ENCODE measurements at places on chromosomes 12 and 14.

DNA sequence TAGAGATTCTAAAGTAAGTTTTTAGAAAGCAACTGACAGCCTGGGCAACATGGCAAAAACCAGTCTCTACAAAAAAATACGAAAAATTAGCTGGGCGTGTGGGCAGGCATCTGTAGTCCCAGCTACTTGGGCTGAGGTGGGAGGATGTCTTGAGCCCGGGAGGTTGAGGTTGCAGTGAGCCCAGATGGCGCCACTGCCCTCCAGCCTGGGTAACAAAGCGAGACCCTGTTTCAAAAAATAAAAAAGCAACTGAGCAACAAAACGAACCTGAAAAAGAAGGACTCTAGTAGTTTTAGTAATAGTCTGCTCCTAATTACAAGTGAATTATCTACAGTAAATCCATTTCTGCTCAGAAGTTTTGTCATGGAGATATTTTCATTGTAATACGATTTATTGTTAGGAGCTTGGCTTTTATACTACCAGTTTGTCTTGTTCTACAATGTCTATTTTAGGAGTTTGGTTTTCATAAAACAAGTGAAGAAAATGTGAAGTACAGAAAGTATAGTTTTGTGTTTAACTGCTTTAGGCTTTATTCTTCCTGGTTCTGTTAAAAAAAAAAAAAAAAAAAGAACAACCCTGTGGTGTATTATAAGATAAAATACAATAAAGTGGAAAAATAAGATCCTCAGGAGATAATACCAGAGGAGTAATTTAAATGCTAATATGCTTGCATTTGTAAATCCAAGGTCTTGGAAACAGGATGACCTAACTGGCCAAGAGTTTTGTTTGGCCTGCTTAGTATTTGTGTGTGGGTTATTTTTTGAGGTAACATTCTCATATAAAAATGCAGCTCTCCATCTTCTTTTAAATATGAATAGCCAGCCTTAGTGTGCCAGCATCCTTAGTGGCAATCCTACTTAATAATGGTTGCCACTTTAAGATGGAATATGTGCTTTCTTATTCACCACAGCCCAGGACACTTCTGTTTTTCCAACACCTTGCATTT lies 2.8 kb downstream of the TMX1 start:
- DNase-seq: no peak

GRCh38 chr12:96237465-96238077 lies 43.4 kb downstream of the ELK3 start:
- peak; percentile 36 for DNase-seq

- no peak for DNase-seq
Observed at GRCh38 chr12:93612776-93613175, 40.3 kb downstream of the SOCS2 start.

- no peak for DNase-seq
Observed at GRCh38 chr12:52455821-52456220, 3.9 kb upstream of the KRT6B start.

GRCh38 chr14:54690887-54691286 lies 124.0 kb downstream of the SAMD4A start:
- no peak for DNase-seq

DNA sequence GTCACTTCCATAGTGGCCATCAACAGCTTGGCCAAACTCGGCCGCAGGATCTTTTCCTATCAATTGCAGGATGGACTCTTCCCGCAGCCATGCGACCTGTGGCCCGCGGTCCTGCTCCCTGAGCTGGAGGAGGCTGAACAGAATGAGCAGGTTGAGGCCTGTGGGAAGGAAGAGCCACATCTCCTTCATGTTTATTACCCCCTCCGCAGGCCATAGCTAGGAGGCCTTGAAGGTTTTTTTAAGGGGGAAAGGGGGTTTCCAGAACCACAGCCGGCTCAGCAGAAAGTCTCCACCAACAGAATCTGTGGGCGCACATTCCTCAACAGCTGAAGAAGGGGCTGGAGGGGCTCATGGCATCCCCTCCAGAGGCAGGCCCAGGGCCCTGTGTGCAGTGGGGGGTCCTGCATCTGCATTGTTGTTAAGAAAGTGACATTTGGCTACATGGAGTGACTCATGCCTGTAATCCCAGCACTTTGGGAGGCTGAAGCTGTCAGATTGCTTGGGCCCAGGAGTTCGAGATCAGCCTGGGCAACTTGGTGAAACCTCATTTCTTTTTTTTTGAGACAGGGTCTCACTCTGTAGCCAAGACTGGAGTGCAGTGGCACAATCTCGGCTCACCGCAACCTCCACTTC lies 25.2 kb upstream of the PPP1R13B start:
- no peak for DNase-seq

DNA sequence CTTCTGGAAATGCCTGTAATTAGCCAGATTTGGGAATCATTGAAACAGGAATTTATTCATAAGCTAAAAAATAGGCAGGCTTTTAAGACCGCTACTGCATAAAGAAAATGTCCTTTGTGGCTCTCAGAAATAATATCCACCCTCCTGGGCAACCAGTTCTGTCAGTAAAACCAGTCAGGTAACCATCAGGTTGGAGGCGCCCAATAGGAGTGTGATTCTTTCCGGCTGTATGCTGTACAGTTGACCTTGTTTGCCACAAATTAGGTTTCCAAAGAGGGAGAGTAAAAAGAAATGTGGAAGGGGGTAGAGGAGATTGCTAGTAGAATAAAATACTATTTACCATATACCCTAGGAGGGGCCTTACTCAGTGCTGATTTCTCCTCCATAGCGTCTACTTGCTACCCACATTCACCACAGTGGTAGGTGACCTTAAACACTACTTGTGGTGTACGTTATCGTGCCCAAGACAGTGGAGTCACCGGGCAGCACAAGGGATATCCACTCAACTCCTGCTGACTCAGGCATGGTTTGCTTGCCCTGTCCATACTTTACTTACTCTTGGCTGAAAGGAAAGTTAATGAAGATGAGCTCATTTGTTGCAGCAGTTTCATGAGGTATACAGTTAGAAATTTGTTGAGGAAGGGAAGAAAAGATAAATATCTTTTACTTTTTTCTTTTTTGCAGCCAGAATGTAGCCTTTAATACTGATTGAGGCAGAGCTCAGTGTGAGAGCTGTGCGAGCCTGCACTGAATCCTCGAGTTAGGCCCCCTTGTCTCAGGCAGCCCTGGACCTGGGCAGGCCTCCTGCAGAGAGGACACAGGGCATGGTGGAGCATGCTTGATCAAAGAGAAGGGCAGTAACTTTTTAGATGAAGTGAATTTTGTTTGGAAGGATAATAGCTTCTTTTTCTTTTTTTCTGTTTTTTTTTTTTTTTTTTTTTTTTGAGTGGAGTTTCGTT lies 76.7 kb downstream of the DIP2B start:
- DNase-seq: no peak

- no peak for DNase-seq
Observed at GRCh38 chr12:117096501-117097042, 2.6 kb downstream of the TESC start.

DNA sequence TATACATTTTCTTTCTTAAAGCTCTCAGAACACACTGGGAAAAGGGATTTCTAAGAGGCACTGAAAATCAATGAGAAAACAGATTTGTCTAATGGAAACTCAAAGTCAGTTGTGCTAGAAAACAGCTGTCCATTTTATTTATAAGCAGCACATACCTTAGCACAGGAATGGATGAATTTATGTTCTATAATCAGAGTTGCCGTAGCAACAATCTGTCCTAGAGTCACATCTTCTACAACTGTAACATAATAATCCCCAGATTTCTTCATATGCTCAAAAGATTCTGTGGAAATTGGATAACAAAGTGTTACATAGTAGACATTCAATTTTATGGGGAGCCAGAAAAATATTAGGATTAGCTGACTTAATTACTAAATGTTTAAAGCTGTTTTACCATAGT lies 9.8 kb downstream of the GNPNAT1 start:
- DNase-seq: no peak

DNA sequence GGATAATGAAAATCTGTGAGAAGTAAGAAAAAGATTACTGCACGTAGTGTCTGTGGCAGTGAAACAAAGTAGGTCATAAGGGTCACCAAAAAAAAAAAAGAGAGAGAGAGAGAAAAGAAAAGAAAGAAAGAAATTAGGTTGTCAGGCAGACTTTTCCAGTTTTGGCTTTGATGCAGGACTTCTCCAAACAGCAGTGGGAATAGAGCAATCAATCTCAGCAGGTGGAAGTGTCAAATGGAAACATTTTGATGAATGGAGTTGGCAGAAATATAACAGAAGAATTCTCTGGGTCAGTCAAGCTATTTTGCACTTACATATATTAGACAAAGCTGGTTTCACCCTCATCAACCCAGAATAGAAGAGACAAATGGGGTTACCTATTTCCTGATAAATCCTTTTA lies 745.8 kb downstream of the SLC6A15 start:
- no peak for DNase-seq

GRCh38 chr12:21695986-21696385 lies 38.3 kb upstream of the LDHB start:
- DNase-seq: no peak

- no peak for DNase-seq
Observed at GRCh38 chr14:60867503-60868172, 113.2 kb downstream of the TRMT5 start.

DNA sequence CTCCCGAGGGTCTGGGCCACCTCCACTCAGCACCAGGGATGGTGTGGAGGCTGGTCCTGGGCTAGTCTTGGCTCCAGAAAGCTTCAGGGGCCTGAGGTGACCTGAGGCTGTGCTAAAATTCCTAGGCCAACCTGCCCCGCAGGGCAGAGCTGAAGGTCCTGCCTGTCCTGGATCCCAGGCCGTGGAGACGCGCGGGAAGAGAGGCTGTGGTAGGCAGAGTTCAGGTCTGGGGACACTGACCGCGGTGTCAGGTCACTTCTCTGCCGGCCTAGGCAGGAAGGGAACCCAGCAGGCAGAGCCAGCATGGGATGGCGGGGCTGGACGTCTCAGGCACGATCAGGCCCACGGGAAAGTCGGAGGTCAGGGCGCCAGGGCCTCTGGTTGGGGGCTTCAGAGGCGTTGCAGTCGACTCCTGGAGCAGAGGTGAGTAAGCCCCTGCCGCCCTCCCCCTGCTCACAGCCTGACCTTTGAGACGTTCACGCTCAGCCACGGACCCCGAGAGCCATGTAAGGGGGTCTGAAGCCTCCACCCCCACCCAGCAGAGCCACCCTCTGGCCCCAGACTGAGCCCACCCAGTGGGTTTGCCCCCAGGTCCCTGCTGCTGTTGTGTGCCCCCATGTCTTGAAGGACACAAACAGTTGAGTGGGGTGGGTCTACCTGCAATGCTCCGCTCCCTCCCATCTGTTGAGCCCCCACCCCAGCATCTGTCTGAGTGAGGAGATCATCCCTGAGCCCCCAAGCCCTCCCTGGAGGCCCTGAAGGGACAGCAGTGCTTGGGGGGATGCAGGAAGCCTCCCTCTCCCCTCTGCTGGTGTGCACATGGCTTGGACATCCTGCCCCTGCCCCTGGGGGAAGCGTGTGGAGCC lies 142.7 kb downstream of the KIF26A start:
- DNase-seq: no peak

GRCh38 chr12:80165746-80166145 lies 66.4 kb downstream of the OTOGL start:
- no peak for DNase-seq

- no peak for DNase-seq
Observed at GRCh38 chr12:94954029-94954685, 49.3 kb downstream of the NDUFA12 start.

- no peak for DNase-seq
Observed at GRCh38 chr14:36659010-36659821, 2.4 kb upstream of the PAX9 start.

Data from stimulated activated CD8-positive, alpha-beta memory T cell treated with anti-CD3 and anti-CD28 coated beads, Interleukin-4, amount 100 ng/mL, for 4 hours (primary cell).